ENCODE measurements at places on chromosomes 5 and 9.

DNA sequence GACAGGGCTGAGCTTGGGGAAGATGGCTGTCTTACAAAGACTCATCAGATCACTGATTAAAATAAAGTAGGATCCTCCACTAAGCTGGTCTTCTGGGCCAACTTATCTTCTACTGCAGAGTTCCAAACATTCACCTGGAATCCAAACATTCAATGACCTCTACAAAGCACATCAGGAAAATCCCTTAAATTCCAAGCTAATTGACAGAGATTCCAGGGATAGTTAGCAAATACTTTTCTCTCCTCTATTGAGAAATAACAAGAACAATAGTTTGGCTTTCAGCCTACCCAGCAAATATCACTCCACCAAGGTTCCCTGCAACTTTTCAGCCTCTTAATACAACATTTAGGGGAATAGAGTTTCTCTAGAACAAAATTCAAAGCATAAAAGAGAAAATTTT lies 140.6 kb upstream of the LIFR start:
- DNase-seq, result no peak

DNA sequence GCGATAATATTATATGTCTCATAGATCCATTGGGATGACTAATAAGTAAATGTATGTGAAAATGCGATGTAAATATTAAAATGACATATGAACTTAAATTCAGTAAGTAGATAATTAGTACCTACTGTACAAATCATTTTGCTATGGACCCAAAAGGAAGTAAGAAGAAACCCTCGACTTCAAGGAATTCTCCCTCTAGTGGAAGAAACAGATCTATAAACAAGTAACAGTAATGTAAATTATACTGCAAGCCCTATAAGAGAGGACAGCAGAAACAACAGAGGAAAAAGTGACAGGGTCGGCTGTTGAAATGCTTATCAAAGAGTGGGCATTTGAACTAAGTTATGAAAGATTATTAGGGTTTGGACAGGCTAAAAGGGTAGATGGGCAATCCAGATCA lies 320.3 kb downstream of the DMAC1 start:
- DNase-seq, result no peak

DNA sequence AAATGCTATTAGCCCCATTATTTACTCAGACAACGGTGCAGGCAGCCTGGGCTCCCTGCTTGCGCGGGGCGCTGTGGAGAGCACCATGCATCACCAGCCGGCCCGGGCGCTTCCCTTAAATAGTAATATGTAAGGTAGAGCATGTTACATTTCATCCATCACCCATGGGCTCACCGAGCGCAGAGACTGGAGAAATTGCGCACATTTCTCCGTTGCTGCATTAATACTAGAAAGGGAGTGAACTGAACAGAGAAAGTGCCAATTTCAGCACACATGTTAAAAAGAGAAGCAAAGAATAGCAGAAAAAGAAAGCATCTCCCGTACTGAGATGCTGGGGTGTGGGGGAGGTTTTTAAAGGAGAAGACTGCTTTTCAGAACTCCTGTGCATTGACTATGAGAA lies 400.3 kb downstream of the ZSWIM6 start:
- no peak for DNase-seq

- DNase-seq, result no peak
Observed at GRCh38 chr5:77550406-77550805, 58.3 kb upstream of the WDR41 start.

DNA sequence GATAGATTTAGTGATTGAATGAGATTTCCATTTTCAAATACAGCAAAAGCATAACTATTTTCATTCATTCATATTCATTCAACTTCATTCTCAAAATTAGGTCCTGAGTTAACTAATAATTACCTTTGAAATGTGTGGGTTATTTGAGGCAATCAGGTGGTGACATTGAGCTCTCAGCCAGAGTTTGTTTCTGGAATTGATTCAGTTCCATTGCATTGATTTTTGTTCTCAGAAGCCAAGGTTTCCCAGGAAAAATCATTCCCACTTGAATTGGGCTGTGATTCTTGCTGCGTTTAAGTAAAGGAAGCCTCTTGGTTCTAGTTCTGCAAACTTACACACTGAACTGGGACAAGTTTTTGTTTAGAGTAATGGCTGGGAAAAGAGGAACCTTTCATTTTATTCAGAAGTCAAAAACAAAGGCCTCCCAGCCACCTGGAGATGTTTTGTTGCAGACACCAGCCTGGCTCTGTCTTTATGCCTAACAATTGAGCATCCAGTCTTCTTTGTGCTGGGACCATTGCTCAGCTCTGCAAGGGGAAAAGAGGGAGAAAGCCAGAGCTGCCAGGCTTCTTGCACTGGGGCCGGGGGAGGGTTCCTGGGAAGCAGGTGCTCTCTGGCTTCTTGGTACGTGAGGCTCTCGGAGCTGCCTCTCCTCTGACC lies 198.6 kb downstream of the TRIO start:
- DNase-seq, result no peak

- no peak for DNase-seq
Observed at GRCh38 chr5:180832638-180833068, 28.4 kb downstream of the ZFP62 start.

DNA sequence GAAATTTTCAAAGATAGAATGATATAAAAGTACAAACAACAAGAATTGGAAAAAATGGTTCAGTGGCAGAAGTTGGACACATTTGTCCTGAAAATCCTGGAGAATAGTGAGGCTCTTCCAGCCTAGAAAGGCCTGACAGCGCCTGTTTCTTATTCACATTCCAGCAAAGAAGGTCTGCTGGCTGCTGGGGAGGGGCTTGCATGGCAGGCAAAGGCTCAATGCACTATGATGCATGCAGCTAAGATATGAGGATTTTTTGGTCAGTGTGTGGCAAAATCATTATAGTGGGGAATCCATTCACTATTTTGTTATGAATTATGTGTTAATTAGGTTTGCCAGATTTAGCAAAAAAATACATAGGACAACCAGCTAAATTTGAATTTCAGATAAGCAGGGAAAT lies 243.9 kb upstream of the SLC30A5 start:
- DNase-seq, result no peak

GRCh38 chr5:102771435-102771834 lies 16.3 kb downstream of the PAM start:
- no peak for DNase-seq

DNA sequence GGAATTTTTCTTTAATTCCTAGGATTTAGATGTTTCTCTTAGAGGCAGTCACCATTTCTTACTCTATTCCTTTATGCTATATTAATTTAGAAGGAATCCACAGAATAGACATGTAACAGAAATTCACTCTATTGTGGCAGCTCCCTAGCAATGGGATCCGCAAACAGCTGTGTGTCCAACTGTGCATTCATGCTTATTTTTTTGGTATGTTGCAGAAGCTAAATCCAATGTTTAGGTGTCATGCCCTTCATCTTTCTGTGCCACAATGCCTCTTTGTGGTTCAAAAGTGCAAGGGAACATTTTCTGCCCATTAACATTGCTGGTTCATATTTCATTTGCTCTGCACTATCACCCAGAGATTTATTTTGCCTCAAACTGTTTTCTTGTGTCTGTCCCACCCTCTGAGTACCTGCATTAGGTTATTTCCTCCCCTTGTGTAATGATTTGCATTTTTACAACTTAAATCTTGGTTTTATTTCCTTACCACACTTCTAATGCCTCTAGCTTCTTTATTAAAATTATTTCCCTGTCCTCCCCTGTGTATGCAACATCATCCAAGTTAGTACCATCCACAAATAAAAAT lies 816.5 kb downstream of the EFNA5 start:
- no peak for DNase-seq

DNA sequence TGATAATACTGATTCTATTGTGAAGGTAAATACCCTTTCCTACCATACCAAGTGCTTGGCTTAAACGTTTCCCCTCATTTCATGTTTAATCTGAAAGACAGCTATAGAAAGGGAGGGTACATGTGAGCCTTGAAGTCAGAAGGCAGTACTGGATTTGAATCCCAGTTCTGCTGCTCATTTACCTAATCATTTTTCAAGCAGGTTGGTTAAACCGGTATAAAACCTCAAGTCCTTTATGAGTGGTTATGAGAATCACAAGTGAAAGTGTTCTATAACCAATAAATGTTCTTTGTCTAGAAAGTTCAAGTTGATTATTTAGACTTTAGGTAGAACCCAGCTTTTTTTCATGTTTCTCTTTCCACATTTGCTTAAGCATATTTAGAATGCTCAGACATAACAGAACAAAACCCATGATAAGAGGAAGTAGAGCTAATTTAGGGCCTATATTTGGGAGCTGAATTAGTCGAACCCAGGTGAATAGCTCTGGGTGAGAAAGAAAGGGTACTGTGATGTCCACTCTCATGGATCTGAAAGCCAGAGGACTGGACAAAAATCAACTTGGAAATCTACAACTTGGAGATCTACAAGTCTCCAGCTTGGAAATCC lies 29.7 kb upstream of the F2RL2 start:
- no peak for DNase-seq

DNA sequence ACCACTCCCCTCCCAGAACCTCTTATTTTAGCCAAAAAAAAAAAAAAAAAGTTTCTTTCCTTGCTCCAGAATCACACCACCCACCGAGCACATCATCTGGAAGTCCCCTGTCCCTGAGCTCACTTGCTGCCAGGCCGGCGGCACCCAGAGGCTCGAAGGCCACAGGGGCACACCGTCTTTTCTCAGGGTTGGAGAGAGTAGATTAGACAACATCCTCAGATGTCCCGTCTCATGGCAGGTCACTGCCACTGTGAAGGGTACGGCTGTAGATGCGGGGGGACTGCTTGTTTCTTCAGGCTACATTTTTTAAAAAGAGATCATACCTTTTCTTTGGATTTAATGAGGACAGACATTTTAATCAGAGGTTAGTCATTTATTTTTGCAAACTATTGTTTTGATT lies 109.0 kb downstream of the MVB12B start:
- DNase-seq, result no peak

DNA sequence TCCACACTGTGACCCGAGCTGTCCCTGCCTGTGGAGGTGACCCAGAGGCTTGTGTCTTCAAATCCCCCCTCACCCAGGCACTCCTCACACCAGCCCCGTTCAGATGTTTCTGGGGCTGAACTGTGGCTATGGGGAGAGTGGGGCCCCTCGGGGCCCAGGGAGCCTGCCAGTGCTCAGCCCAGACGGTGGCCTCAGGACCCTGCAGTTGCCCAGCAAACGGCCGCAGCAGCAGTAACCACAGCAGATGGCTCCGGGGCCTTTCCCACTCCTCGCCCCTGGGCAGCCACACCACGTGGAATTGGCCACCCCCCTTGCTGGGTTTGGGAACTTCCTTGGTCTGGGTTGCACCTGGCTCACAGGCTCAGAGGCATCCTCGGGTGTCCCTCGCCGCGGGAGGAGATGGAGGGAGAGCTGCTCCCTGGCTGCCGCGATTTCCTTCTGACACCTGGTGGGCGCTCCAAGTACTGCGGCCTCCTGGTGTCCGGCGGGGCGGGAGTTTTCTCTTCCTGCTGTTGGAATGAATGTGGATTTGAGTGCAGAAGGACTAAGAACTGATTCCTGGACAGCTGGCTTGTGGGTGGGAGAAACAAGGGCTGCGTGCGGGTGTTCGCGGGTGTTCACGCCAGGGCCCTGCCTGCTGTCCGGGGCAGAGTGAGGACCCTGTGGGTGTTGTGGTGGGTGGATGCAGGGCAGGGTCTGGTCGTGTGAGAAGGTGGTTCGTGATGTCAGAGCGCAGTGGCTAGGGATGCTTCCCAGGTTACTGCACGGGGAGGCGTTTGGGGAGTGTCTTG lies 97.5 kb downstream of the COL5A1 start:
- no peak for DNase-seq

DNA sequence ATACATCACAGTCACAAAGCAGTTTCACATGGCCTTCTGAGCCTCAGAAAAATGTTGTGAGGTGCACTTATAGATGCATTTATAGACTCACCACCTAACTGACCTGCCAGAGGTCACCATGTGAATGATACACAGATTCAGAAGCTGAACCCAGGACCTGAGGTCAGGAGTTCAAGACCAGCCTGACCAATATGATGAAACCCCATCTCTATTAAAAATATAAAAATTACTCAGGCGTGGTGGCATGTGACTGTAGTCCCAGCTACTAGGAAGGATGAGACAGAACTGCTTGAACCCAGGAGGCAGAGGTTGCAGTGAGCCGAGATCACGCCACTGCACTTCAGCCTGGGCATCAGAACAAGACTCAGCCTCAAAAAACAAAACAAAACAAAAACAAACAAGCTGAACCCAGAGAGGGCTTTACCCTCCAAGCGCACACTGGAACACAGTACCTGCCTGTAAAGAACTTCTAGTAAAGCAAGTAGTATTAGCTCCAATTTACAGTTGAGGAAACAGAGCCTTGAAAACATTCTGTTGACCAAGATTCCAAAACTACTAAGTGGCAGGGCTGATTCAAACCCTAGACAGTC lies 16.3 kb downstream of the ECPAS start:
- no peak for DNase-seq

DNA sequence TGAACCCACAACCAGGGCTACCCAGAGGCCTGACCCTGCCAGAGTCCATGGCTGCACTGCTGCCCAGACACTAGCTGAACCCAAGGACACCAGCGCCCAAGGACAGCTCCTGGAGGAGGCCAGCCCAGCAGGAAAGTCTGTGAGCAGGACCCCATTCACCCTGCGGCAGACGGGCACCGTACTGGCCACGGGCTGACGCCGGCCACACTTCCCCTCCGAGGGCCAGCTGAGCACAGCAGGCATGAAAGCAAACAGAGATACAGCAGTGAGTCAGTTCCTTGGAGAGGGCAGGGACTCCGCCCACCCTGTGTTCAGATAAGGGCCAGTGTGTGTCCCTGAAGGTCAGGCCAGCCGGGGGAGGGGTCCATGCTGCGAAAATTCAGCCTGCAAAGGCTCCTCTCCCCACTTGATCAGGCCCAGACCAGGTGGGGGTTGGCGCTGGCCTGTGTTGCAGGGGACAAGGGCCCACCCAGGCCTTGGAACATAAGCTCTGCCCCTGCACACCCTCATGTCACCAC lies 3.2 kb downstream of the RNF208 start:
- no peak for DNase-seq

DNA sequence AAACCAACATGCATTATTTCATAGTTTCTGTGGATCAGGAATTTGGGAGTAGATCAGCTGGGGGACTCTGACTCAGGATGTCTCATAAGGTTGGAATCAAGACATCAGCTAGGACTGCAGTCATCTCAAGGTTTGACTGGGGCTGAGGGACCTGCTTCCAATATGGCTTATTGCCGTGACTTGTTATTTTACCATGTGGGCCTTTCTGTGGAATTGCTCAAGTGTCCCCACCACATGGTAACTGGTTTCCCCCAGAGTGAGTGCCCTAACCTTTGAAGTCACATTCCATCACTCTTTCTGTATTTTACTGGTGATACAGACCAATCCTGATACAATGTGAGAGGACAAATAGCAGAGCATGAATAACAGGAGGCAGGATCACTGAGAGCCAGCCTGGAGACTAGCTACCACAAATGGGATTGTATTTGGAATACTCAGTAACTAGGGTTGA lies 70.2 kb upstream of the ELL2 start:
- DNase-seq, result no peak
